ENCODE measurements at places on chromosomes 2 and 18. TPM values are rescaled to one million over a fixed set of nuclear protein-coding genes. Genes with fewer than 3 reads are reported as not detected.

- no peak for DNase-seq
Measured at GRCh38 chr2:231461516-231461971, 2.7 kb downstream of the NCL start.

DNA sequence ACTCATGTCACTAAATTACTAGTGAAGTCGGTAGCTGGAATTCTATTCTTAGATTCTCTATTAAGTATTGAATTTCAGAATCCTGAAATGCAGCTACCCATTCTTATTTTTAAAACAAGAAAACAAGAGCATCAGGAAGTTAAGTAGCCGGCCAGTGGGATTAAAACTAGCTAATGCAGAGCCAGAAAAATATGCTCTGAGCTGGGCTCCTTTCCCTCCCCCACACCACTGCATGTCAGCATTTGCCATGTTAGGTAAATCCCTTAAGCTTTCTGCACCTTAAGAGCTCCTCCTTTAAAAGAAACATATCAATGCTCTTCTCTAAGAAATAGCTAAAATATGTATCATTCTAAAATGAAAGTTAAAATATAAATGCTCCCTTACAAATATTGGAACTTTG, 72.2 kb upstream of the MFF start:
- no peak for DNase-seq

- no peak for DNase-seq
Measured at GRCh38 chr2:99670768-99671734, 181.2 kb upstream of the REV1 start.

GRCh38 chr2:157190151-157190550, 67.4 kb upstream of the GALNT5 start:
- no peak for DNase-seq

DNA sequence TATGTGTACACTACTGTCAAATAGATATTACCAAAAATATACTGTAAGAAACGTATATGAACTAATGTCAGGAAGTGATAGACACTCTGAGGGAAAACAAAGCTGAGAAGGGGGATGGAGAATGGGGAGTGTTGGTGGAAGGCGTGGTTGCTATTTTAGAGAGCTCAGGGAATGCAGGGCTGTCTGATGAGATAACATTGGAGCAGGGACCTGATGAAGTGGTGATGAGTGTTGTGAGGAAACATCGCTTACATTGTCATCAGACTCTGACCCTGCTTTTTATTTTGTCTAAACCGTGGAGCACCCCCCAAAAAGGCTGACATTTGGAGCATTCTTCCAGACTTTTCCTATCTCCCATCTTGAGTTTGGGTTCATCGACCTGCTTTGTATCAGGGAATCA, 194.7 kb downstream of the LTBP1 start:
- no peak for DNase-seq

- no peak for DNase-seq
Measured at GRCh38 chr2:85692039-85692645, 2.0 kb upstream of the GNLY start.

DNA sequence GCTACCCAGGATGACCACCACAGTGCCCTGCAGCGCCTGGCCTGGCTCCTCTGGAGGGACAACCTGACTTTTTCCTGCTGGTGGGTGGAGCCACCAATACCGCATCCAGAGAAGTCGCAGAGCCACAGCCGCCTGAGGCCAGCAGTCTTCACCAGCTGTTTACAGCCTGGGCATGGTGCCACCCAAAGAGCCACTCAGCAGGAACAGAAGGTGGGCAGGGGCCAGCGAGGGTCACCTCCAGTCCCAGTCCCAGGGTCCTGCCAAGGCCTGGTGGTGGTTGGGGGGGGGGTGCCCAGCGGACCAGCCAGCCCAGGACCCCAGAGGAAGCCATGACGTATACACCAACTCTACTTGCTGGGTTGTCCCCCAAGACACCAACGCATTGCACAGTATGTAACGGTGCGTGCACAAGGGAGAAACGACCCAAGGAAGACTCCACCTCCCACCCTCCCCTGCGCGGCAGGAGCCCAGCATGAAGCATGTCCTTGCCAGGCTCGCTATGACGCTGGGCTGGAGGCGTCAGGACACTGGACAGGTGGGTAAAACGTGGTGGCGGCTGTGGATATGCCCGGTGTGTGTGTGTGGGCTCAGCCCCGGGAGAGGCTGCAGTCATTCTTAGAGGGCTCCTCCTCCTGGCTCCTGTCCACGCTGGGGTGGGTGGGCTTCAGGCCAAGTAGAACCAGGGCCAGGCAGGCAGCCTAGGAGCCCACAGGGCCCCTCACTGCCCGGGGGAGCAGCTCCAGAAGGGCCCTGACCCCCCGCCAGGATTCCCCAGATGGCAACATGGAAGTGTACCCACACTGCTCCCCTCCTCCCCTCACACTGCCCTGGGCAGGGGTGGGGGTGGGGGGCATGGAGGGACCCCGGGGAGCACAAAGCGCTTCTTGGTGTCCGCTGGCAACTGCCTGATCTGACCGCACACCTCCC, 49.3 kb downstream of the HS6ST1 start:
- DNase-seq: no peak

DNA sequence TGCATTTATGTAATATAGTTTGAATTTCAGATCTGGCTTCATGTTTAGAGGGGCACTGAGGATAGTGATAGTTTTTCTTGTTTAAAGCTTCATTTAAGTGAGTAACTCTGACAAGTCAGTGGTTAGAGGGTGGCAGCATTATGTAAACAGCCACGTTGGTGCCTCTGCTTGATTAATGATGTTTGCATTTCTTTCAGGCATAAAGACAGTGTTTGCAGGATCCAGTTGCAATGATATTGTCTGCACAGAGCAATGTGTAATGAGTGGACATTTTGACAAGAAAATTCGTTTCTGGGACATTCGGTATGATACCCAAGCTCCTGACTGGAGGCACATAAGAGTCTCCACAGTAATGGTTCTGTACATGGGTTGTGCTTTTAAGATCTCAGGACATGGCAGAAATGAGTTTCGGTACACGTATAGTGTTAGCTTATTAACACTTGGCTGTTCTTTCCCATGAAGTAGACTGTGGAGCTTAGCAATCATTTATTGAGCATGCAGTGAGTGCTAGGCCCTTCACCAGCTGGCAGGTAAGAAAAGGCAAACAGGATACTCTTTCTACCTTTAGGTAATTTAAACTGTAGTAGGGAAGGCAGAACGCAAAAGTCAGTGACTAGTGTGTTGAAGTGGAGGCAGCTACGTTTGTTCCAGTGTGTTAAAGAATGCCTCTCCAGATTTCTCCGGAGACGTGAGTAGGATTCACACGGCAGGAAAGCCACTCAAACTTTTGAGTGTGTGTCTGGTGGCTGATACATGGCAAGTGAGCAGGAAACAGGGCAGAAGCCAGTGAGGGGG, 17.4 kb upstream of the SAG start:
- no peak for DNase-seq

DNA sequence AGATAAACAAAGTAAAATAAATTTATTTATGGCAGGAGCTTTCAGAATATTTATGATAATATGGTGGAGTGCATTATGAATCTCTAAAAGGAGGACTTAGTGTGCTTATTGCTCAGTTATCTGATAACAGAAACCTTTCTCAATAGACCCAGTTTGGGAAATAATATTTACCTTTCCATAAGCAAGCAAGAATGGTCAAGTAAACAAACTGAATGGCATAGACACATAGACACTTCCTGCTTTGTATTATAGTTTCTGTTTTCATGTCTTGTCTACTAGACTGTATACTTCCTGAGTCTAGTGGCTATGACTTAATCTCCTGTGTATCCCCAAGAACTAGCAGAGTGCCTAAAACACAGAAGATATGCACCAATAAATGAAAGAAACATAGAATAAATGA, 87.8 kb downstream of the UPP2 start:
- DNase-seq: no peak

DNA sequence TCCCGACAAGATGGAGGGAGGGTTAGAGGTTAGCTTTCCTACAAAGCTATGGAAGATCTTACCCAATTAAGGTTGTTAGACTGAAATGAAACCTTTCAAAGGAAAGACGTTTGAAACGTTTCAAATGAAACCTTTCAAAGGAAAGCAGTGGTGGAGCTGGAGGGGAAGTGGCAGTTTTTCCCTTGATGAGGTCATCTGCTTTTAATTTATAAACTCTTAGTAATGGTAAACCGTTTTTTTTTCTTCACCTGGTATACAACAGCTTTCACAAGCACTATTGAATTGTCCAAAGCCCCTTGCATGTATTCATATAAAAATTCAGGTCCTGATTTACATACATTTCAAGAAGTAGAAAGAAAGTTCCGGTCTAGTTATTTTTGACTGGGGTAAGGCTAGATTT, 7.4 kb downstream of the PMAIP1 start:
- no peak for DNase-seq

GRCh38 chr18:55252901-55253300, 293.6 kb upstream of the CCDC68 start:
- no peak for DNase-seq

DNA sequence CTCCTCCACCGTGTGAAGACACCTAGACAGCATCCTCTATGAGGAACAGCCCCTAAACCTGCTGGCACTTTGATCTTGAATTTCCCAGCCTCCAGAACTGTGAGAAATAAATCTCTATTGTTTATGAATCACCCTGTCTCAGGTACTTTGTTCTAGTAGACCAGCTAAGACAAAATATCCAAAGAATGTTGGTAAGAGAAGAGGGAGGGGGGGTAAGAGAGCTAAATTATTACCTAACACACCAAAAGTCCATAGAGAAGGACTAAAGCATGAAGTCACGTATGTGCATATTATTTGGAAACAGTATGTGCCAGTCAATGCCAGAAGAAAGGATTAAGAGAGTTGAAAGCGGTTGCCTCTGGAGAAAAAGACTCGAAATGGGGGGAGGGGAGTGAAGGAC, 211.0 kb downstream of the SP3 start:
- no peak for DNase-seq

The CRYBA2 gene
- not detected for total RNA-seq

The VAMP8 gene
- 84.5 TPM for total RNA-seq

The RAB17 gene
- total RNA-seq: 0.73 TPM

The HJURP gene
- 0.72 TPM for total RNA-seq

Data from T-cell (primary cell).